ENCODE measurements at places on chromosomes 13 and 19.

DNA sequence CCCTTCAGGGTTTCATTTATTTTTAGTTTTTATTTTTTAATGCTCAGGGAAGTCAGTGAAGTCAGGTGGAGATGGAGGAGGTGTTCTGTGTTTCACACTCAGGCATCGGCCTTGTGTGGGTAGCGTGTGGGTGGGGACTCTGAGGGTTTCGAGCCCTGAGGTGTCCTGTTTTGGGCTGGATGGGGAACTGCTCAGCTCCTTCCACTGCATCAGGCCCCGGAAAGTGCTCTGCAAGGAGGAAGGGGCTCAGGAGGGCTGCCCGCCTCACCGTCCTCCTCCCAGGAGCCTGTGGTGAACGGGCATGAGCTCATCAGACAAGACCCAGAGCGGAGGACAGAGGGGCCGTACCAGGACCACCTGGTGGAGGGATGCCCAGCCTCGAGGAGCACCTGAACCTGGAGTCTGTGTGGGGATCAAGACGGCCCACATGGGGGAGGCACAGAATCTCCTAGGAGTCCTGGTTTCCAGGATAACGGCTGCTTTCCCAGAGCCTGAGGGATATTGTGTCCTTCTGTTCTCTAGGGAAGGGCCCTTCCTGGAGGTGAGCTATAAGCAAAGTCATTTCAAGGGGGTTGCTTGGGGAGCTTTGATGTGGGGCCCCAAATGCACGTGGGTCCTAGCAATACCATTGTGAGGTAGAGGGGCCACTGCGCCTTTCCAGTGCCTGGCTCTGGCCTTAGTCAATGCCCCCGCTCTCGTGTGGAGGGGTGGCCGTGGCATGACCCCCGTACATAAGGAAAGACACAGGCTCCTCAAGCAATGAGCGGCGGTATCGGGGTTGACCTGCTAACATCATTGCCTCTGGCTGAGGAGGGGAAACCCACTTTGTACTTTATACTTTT lies 13.5 kb upstream of the GAS6 start:
- DNase-seq: no peak

DNA sequence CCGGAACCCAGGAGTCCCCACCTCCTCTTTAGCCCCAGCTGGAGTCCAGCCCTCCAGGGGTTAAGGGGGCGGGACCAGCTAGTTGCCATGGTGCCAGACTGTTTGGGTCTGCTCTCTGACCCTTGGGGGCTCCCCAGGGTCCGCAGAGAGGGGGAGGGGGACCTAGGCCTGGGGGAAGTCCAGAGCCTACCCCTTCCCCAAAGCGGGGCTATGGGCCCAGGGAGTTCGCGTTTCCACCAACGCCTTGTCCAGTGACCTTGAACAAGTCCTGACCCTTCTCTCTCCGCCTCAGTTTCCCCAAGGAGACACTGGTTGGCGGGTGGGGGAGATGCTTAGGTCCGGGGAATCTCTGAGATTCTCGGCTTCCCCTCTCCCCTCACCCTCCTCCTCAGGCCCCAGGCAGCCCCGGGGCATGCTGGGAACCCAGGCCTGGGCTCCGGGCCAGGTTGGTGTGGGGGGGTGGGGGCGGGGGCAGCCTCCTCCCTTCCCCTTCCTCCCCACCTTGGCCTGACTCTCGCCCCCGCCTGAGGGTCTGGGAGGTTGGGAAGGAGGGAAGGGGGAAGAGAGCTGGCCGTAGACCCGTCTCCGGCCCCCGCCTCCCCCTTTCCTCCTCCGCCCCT lies 2.6 kb upstream of the SPACA6 start:
- peak; percentile 94 for DNase-seq

- DNase-seq: peak; percentile 31
Measured at GRCh38 chr13:87274209-87274819, 396.9 kb upstream of the SLITRK5 start.

GRCh38 chr19:9523885-9524474 lies 14.5 kb downstream of the ZNF426 start:
- no peak for DNase-seq

- DNase-seq: no peak
Measured at GRCh38 chr13:23771552-23771951, 117.6 kb downstream of the MIPEP start.

DNA sequence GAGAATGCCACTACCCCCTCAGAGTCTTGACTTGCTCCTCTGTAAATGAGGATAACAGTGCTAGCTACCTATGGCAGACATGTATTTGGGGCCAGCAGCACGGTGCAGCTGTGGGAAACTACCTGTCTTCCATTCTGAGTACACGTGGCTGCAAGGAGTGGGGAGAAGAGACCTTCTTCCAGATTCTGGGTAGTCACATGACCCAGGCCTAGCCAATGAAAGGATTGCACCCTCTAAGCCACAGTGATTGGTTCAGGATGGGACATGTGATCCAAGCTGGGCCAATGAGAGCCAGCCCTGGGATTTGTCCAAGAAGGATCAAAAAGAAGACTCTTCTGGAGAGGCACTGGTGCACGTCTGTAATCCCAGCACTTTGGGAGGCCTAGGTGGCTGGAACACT lies 5.5 kb downstream of the ZNRF4 start:
- no peak for DNase-seq
